ENCODE measurements at places on chromosomes 7 and 10.
A peak's percentile ranks its signal among the peaks of the same experiment; 100 is the strongest.

DNA sequence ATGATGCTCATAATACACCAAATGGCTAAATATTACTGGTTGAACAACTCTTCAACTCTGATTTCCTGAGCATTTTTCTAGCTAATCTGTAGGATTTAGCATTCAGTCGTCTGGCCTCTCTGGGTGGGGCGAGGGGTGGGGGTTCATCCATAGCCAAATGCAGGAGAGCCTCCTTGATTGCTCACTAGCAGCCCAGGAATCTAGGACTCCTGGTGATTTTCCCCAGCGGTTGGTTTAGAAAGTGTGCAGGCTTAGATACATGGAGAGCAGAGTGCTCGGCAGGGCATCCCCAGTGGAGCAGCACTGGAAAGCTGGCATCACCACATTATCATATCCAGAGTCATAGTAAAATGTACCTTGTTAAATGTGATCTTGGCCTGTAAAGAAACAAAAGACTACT is 136.1 kb downstream of the DYNC1I1 start:
- DNase-seq = no peak

DNA sequence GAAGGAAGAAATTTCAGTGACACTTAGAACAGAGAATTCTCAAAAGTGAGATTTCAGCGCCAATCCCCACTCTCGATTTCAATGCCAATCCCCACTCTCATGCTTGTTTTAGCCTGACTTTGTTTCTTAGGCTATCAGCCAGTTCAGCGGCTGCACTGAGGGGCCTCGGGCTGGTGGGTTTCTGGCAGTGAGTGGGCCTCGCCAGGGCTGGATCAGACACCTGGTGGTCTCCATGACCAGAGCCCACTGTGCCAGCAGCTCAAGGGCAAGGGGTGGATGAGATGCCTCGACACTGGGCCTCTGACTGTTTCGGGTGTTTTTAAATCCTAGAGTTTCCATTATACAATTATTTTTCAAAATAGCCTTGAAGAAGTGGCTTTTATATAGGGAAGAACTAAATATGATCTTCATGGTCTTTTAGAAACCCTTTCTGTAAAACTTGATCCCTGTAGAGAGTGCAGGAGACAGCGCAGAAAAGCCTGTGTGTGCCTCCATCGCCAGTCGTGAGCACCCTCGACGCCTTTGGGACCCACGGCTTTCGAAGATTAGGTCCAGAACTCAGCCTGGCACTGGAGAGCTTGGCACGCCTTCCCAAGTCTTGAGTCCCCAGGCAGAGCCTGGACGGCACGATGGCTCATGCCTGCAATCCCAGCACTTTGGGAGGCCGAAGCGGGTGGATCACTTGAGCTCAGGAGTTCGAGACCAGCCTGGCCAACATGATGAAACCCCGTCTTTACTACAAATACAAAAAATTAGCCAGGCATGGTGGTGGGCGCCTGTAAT is 76.2 kb downstream of the INPP5A start:
- DNase-seq = peak; percentile 68

GRCh38 chr7:149843566-149843965 is 5.4 kb downstream of the ZNF862 start:
- DNase-seq = no peak

DNA sequence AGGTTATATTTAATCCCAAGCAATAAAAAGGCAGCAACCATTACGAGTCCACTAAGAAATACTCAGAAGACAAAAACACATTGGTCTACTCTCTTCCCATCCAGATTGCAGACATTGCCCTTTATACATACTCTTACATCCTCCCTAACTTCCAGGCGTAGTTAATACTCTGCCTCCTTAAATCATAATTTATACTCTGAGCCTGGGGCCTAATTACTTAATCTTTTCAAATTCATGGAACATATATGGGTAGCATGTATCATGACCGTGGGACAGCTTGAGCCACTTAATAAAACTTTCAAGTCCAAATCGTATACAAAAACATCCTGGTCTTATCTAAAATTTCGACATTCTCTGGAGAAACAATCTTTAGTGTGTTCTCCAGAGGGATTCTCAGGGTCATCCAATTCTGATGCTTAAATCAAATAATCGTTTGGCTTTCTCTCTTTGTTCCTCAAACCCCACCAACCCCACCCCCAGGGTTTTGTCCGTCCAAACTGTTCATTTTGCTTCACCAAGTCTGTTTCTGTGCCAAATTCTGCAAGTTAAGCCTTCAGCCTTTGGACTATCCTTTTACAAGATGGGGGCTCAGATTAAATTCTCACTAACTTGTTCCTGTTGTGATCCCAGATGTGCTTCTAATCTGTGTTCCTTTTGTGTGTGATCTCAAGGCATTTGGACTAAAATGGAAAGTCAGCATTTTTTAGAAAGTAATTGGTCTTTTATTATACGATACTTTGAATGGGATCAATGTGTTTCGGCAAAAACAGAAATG is 86.4 kb downstream of the ADAM12 start:
- no peak for DNase-seq

- peak; percentile 79 for DNase-seq
These were observed 22.0 kb downstream of the ADRA2A start for GRCh38 chr10:111098679-111099437.

GRCh38 chr7:140192620-140193019 is 15.8 kb upstream of the KDM7A start:
- DNase-seq = no peak

DNA sequence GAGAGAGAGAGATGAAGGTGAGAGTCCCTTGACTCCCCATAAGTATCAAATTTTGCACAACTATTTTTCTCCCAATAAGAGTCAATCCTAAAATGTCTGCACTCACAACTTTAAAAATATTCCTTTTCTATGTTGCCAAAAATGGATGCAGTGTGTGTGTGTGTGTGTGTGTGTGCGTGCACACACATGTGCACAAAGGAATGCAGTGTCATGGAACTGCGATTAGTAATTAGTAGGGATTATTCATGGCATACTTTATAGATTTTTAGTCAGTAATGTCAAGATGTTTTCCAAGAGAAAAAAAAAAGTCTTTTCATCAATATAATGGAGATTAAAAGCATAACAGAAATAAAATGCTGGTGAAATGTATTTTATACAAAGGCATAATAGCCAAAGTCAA is 179.1 kb upstream of the LRRTM3 start:
- DNase-seq = no peak

DNA sequence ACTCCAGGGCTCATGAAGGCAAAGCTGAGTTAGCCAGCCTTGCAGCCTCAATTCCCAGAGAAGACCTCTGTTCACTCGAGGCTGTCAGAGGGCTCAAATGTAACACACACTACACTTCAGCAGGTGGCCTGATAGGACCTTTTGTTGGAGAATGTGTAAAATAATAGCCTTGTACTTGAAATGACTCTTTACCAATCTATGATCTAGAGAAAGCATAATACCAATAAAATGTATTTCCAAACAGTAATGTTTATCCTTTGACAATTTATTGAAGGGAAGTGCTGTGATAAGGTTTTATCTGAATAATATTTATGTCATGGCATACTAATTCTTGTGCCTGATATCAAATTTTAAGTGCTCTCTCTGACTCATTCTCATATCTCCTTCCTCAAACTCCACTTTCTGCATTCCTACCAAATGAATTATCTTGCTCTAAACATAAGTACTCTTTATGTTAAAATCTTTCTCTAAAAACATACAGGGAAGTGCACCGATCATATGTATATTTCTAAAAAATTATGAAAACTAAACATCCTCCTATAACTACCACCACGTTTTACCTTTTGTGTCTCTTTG is 20.9 kb downstream of the CYP3A7 start:
- DNase-seq = no peak

DNA sequence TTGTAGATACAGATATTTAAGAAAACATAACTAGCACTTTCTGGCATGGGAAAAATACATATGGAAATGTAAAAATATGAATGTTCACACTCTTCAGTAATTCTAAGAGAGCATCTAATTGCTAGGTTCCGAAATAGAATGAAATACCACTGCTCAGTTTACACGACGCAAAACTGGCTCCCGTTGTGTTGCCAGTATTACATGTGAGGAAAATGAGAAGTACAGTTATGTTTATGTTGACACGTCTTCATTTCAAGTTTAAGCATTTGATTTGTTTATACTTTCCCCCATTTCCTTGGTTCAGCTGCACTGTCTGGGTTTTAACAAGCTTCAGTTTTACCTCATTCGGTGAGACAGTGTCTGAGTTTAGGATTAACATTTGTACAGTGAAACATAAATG is 275.8 kb upstream of the SEMA3D start:
- no peak for DNase-seq

DNA sequence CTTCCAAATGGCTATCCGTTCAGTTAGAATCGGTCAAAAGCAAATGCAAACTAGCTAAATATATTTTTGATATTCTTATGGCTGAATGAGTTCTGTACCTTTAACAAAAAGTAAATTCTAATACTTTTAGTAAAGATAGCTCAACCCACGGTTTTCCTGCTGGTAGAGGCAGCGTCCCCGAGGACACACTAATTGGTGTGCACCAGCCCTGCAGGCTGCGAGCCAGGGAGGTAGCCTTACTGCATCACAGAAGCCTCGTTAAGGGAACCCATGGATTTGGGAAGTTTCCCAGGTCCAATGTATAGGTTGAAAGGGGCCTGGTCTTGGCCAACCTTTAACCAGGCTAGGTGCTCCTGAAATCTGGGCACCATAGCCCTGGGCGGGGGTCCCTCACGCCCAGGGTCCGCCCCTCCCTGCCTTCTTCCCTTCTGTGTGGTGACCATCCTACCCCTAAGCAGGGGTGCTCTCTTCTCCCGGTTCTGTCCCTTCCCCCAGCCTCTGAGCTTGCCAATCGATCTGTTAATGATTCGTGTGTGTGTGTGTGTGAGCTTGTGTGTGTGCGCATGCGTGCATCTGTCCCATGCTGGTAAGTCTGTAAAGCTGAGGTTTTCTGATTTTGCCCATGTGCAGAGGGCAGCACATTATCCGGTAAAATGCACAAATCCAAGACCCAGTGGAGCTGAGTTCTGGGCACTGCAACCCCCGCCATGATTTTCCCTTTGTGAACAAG is 191.7 kb downstream of the TCERG1L start:
- no peak for DNase-seq

- no peak for DNase-seq
These were observed 104.5 kb upstream of the ZPBP start for GRCh38 chr7:50197549-50197948.

DNA sequence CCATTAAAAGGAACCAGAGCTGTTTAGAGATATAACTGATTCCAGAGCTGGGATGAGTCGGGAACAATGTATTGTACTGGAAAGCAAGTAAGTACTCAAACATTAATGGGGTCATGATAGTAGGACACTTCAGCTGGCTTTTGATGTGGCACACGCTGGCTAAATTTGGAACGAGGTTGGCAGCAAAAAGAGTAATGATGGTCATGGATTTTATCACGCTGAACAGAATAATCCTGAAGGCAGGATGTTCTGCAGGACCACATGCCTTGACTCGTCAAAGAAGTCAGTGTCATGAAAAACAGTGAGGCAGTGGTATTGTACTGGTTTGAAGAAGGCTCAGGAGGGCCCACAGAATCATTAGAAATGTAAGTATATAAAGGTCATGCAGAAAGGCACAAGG is 220.3 kb downstream of the SNX13 start:
- no peak for DNase-seq

DNA sequence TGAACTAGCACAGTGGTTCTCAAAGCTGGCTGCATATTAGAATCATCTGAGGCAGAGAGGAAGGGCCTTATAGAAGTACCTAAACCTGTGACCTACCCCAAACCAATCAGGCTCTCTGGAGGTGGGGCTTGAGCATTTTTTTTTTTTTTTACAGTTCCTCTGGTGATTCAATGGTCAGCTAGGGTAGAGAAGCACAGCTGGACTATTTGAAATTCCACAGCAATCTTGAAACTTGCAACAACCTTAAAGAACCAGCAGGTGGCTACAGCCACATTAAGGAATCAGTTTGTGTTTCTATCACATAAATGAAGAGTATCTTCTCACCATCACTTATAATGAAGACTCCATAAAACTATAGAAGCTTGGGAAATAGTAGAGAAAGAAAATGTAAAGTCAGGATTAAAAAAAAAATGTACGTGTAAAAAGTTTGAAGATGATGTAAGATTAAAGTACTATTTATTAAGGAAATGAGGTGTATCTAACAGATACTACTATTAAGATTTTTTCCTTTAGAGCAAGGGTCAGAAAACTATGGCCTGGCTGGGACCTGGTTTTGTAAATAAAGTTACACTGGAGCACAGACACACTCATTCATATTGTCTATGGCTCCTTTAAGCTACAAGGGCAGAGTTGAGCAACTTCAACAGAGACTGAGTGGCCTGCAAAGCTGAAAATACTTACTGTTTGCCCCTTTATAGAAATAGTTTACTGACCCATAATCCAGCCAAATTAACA is 3.8 kb downstream of the RTKN2 start:
- no peak for DNase-seq

- no peak for DNase-seq
These were observed 117.1 kb downstream of the KMT2E start for GRCh38 chr7:105131033-105131656.

GRCh38 chr7:6277476-6277875 is 5.1 kb upstream of the CYTH3 start:
- no peak for DNase-seq

GRCh38 chr7:116380025-116380424 is 119.5 kb upstream of the CAV2 start:
- no peak for DNase-seq

DNA sequence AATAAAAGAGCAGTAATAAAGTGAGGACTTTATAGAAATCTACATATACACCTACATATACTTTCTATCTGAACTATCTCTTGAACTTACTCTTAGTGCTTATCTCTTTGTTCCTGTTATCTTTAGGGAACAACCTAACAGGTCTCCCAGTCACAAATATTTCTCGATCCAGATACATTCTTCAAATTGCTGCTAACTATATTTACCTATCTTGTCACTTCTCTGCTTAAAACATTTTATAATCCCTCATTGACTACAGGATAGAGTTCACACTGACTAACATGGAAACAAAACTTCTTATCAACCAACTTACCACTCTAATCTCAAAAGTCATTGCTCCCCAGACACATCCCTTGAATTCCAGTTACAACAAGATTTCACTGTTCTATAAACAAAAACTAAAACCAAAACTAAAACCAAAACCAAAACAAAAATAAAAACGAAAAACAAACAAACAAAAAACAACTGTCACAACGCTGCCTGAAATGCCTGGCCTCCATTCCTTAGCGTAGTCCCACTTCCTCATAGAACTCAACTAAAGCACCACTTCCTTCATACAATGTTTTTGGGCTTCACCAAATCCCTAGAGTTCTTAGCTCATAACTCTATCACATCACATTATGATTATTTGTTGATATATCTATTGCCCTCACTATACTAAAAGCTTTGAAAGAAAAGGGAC is 134.7 kb downstream of the SEMA3D start:
- DNase-seq = no peak

DNA sequence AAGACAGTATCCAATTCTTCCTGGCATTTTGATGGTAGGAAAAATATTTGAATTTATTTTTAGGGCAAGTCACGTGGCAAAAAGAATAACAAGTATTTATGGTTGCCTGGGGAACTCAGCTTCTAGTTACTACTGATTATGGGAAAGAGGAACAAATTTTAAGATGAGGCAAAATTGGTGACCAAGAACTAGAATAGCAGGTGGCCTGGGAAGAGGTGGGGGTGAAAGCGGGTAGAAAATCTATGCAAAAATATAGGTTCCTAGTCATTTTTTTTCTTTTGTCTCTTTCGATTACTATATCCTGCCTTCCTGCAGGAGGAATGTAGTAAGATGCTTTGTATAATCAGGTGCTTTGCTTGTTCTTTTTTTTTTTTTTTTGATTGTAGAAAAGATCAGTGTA is 27.8 kb downstream of the ENTPD1 start:
- no peak for DNase-seq
